ENCODE measurements at places on chromosomes 11 and 22.

DNA sequence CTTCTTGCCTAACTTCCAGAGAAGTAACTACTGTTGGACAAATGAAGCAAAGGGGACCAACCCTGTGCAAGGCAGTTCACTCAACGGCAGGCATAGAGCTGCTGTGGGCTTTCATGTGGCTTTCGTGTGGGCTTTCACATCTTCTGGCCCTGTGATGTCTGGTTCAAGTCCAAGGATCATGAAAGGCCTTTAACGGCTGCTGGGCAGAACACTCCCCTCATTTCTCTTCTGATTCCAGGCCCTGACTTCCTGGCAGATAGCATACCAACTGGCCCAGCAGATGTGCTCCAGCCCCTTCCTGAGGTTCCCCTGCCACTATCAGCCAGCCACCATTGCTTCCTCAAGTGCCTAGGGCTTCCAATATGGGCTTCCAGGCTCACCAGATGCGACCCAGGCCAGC, 28.7 kb upstream of the CTR9 start:
- no peaks in the 10 kb centered on the region for H3K36me3 ChIP-seq
- H3K4me1 ChIP-seq = no peaks in the 10 kb centered on the region
- no peaks in the 10 kb centered on the region for H3K27me3 ChIP-seq
- no peak for DNase-seq
- H3K4me3 ChIP-seq = no peak overlapping the region

DNA sequence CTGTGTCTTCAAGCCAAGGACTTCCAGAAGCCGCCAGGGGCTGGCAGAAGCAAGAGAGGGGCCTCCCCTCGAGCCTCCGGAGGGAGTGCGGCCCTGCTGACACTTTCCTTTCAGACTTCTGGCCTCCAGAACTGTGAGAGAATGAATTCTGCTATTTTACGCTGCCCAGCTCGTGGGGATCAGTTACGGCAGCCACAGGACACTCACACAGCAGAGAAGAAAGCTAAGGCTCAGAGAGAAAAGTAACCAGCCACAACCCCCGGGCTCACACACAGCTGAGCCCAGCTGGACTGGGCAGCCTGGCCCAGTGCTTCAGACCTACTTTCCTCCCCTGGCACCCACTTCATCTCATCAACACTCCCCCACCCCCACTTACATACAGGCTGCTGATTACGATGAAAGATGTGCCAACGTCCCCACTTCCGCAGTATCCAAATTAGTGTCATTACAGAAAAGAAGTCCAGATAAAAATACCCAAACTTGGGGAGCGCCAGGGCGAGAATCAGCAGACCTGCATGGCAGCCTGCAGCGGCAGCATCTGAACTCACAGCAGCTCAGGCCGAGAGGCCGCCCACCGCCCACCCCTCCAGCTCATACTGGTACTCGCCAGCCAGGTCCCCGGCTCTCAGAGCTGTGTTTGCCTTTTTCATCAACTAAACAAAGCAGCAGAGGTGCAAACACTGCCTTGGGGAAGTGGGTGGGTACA, 15.3 kb downstream of the PHF21B start:
- H3K4me1 ChIP-seq = no peaks in the 10 kb centered on the region
- no peak overlapping the region for H3K4me3 ChIP-seq
- no peaks in the 10 kb centered on the region for H3K27me3 ChIP-seq

- H3K4me1 ChIP-seq = no peaks in the 10 kb centered on the region
- H3K27ac ChIP-seq = no peak overlapping the region
- H3K4me3 ChIP-seq = no peak overlapping the region
- H3K27me3 ChIP-seq = no peaks in the 10 kb centered on the region
- peaks cover 56% of the 10 kb centered on the region for H3K36me3 ChIP-seq
These were observed 53.9 kb upstream of the PHOX2A start for GRCh38 chr11:72297828-72298227.

DNA sequence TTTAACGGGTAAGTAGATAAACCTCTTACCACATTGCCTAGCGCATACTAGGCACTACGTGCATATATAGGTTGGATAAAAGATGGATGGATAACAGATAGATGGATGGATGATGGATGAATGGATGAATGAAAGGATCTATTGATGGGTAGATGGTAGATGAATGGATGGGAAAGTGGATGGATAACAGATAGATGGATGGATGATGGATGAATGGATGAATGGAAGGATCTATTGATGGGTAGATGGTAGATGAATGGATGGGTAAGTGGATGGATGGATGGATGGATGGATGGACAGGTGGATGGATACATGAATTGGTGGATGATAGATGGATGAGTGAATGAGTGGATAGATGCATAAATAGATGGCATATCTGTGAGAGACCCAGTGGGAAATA, 555.0 kb downstream of the MN1 start:
- no peaks in the 10 kb centered on the region for H3K36me3 ChIP-seq
- DNase-seq = no peak
- no peaks in the 10 kb centered on the region for H3K27me3 ChIP-seq
- no peak overlapping the region for H3K27ac ChIP-seq
- peaks cover 2% of the 10 kb centered on the region for H3K4me1 ChIP-seq
- H3K4me3 ChIP-seq = no peak overlapping the region

DNA sequence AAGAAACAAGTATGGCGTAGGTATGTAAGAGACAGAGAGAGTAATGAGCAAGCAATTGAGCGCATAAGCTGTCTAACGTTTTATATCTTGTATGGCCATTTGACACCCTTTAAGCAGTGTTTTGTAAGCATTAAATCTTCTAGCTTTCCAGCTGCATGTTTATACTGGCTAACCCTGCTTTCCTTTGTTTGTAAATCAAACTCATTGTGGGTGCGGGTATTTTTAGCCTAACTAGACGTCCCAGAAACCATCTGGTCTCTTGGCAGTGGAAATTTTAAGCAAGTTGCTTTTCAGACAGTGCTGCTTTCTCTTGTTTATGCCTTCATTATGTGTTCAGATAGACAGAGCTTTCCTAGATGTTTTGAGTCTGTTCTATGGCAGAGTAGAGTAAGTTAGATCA, 73.5 kb downstream of the RNF169 start:
- H3K36me3 ChIP-seq = peaks cover 5% of the 10 kb centered on the region
- H3K27me3 ChIP-seq = no peaks in the 10 kb centered on the region
- no peak overlapping the region for H3K4me3 ChIP-seq
- H3K27ac ChIP-seq = peak overlapping the region; percentile 60
- H3K4me1 ChIP-seq = peaks cover 32% of the 10 kb centered on the region

DNA sequence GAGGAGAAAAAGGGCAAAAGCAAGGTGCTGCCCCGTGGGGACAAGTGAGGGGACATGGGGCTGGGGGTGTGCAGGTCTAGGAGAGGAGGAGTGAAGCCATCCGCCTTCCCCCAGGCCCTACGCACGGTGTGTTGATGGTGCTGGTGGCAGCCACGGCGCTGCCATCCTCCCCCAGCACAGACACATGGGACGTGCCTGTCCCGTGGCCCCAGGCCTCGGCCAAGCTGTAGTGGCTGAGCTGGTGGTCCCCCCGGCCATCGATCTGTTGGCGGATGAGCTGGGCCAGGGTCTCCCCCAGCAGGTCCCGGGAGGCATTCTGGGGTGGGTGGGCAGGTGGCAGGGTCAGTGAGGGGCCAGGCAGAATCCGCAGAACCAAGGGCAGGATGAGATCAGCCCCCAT, 18.9 kb downstream of the GGT5 start:
- H3K27ac ChIP-seq = no peak overlapping the region
- no peaks in the 10 kb centered on the region for H3K4me1 ChIP-seq
- no peak overlapping the region for H3K4me3 ChIP-seq
- H3K27me3 ChIP-seq = no peaks in the 10 kb centered on the region
- no peak for DNase-seq
- no peaks in the 10 kb centered on the region for H3K36me3 ChIP-seq

DNA sequence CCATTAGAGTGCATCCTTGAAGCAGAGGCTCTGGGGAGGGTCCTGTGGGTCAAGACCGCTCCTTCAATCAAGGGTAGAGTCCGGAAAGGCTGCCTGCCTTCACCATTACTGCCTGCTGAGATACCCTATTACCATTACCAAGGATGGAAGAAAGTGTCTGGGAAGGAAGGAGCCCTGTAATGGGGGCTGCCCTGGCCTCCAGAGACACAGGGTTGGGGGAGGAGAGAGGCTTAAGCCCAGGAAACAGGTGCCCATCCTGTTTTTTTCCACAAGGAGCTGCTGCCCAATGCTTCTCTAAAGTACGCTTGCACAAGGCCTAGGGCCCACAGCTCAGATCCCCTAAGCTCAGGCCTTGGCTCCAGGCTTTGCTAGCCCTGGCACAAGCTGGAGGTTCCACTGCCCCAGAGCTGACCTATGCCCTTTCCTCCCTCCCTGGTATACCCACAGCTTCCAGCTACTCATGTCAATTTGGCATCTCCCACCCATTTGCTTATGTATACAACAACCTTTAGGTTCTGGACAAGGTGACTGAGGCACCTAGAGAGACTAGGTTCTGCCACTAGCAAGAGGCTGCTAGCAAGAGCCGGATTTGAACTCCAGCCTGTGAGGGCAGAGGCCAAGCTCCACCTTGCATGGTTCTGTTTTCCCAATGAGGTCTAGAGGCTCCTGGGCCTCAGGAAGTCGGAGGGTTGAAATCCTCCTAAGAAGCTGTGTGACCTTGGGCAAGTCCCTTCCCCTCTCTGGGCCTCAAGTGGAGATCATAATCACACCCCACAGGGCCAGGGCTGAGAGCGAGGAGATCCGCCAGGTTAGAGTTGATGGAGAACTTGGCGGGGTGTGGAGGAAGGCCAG, 1.5 kb upstream of the PLCB3 start:
- no peaks in the 10 kb centered on the region for H3K36me3 ChIP-seq
- H3K4me1 ChIP-seq = peaks cover 26% of the 10 kb centered on the region
- H3K27me3 ChIP-seq = no peaks in the 10 kb centered on the region

- H3K36me3 ChIP-seq = no peaks in the 10 kb centered on the region
- no peaks in the 10 kb centered on the region for H3K27me3 ChIP-seq
- no peak overlapping the region for H3K4me3 ChIP-seq
These were observed 20.8 kb downstream of the KCNE3 start for GRCh38 chr11:74446532-74446938.

DNA sequence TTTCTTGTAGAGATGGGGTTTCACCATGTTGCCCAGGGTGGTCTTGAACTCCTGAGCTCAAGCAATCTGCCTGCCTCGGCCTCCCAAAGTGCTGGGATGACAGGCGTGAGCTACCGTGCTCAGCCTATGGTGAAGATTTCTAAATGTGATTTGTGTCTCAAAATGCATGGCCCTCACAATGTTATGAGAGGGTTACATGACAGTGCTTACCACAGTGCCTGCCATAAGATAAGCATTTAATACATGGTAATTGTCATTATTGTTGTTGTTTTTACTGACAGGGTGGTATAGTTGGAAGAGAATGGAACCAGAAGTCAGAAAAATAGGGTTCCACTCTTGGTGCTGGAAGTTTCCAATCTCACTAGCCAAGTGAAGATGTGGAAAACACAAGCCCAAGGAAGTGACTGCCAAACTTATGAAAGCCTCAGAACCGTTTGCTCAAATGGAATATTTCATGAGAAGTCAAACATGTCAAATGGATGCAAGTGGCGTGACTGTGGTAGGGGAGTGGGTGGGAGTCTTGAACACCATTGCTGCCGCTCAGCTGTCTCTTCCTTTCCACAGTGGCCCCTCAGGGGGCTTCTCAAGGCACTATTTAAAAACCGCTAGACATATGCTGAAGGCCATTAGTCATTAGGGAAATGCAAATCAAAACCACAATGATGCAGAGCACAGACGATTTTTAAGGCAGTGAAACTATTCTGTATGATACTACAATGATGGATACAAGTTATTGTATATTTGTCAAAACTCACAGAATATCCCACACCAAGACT, 29.1 kb upstream of the LMO2 start:
- H3K27me3 ChIP-seq = no peaks in the 10 kb centered on the region
- no peaks in the 10 kb centered on the region for H3K4me1 ChIP-seq
- no peak for DNase-seq
- H3K36me3 ChIP-seq = no peaks in the 10 kb centered on the region
- no peak overlapping the region for H3K4me3 ChIP-seq

GRCh38 chr22:35981900-35982299, 46.7 kb downstream of the RBFOX2 start:
- H3K4me1 ChIP-seq = peaks cover 5% of the 10 kb centered on the region
- no peaks in the 10 kb centered on the region for H3K27me3 ChIP-seq
- no peaks in the 10 kb centered on the region for H3K36me3 ChIP-seq
- DNase-seq = no peak

DNA sequence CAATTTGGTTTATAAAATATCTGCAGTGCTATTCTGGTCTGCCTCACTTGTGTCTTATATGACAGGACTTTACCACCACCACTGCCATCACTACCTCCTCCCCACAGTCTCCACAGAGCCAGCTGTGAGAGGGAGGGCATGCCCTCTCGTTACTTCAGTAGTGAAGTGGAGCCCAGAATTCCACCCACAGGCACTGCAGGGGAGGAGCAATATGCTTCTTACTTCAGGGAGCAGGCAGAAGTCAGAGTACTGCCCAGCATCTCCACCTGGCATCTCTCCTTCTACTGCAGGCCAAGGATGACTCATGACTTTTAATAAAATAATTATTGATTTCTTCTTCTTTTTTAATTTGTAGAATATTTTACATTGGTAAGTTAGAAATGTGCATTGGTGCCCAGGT, 255.5 kb downstream of the DYNC2H1 start:
- H3K27me3 ChIP-seq = no peaks in the 10 kb centered on the region
- no peak overlapping the region for H3K27ac ChIP-seq
- no peak overlapping the region for H3K4me3 ChIP-seq
- no peaks in the 10 kb centered on the region for H3K4me1 ChIP-seq

- H3K4me1 ChIP-seq = peaks cover 6% of the 10 kb centered on the region
- no peaks in the 10 kb centered on the region for H3K36me3 ChIP-seq
- H3K4me3 ChIP-seq = no peak overlapping the region
These were observed 350.6 kb downstream of the ETS1 start for GRCh38 chr11:128236506-128237498.

GRCh38 chr11:10894666-10895065, 36.8 kb upstream of the ZBED5 start:
- H3K36me3 ChIP-seq = no peaks in the 10 kb centered on the region
- no peak for DNase-seq
- no peak overlapping the region for H3K4me3 ChIP-seq
- H3K4me1 ChIP-seq = peaks cover 29% of the 10 kb centered on the region
- no peak overlapping the region for H3K27ac ChIP-seq
- no peaks in the 10 kb centered on the region for H3K27me3 ChIP-seq

- H3K4me1 ChIP-seq = no peaks in the 10 kb centered on the region
- no peak overlapping the region for H3K4me3 ChIP-seq
- no peaks in the 10 kb centered on the region for H3K27me3 ChIP-seq
- no peaks in the 10 kb centered on the region for H3K36me3 ChIP-seq
These were observed 492.6 kb downstream of the CNTN5 start for GRCh38 chr11:99513368-99513767.

- H3K4me3 ChIP-seq = no peak overlapping the region
- no peaks in the 10 kb centered on the region for H3K27me3 ChIP-seq
- H3K27ac ChIP-seq = no peak overlapping the region
- DNase-seq = no peak
- no peaks in the 10 kb centered on the region for H3K4me1 ChIP-seq
These were observed 21.2 kb downstream of the ARL14EP start for GRCh38 chr11:30344085-30344484.

GRCh38 chr22:30609260-30610185, 2.5 kb downstream of the TCN2 start:
- peak overlapping the region; percentile 22 for H3K27ac ChIP-seq
- peaks cover 9% of the 10 kb centered on the region for H3K4me1 ChIP-seq
- H3K27me3 ChIP-seq = no peaks in the 10 kb centered on the region
- no peak overlapping the region for H3K4me3 ChIP-seq

GRCh38 chr22:48138427-48138826, 1376.0 kb downstream of the TBC1D22A start:
- no peaks in the 10 kb centered on the region for H3K4me1 ChIP-seq
- no peak for DNase-seq
- no peak overlapping the region for H3K4me3 ChIP-seq
- H3K27me3 ChIP-seq = no peaks in the 10 kb centered on the region
- no peaks in the 10 kb centered on the region for H3K36me3 ChIP-seq
